ENCODE measurements at places on chromosomes 3 and 15.

- no peak for DNase-seq
These were observed 203.4 kb upstream of the CGNL1 start for GRCh38 chr15:57172925-57173324.

GRCh38 chr3:171110715-171111114 is 84.2 kb upstream of the SLC2A2 start:
- no peak for DNase-seq

- no peak for DNase-seq
These were observed 336.0 kb downstream of the VGLL3 start for GRCh38 chr3:86654806-86655460.

GRCh38 chr3:192825216-192825615 is 92.4 kb downstream of the MB21D2 start:
- no peak for DNase-seq

DNA sequence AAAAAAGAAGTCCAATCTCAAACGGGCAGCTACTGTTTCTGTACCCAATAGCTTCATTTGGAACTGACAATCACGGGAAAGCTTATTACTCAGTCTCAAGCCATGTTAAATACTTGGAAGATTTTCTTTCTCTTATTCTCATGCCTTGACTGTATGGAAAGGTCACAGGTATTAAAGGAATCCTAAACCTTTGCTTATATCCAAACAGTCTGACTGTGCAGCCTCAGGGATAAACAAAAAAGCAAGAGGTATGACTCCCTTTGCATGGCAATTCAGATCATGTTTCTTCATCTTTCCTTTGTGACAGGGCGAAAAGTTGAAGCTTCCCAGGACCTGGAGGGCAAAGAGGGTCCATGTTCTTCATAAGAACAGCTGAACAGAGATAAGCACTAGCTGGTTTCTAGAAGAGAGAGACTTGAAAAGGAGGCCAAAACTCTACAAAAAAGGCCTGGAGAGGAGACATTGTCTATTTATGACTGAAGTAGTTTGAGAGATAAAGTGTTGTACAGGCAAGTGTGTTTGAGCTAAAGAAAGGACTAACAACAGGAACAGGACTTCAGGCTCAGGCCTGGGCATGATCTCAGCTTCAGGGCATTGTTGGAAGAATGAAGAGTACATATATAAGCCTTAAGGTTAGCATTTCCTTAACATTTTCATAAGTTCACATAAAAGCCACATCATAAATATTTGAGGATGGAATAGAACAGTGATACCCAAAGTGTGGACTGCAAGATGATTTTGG is 231.0 kb upstream of the THRB start:
- DNase-seq = no peak

- DNase-seq = no peak
These were observed 19.0 kb downstream of the FAM3D start for GRCh38 chr3:58647381-58648141.

- DNase-seq = no peak
These were observed 78.4 kb upstream of the HERC1 start for GRCh38 chr15:63912061-63912615.

Measured in stimulated activated CD8-positive, alpha-beta memory T cell treated with anti-CD3 and anti-CD28 coated beads, Interleukin-7, amount 100 ng/mL, for 4 hours (primary cell).